ENCODE measurements at places on chromosomes 16 and 17. TPM values are rescaled to one million over a fixed set of nuclear protein-coding genes. Genes with fewer than 3 reads are reported as not detected.

DNA sequence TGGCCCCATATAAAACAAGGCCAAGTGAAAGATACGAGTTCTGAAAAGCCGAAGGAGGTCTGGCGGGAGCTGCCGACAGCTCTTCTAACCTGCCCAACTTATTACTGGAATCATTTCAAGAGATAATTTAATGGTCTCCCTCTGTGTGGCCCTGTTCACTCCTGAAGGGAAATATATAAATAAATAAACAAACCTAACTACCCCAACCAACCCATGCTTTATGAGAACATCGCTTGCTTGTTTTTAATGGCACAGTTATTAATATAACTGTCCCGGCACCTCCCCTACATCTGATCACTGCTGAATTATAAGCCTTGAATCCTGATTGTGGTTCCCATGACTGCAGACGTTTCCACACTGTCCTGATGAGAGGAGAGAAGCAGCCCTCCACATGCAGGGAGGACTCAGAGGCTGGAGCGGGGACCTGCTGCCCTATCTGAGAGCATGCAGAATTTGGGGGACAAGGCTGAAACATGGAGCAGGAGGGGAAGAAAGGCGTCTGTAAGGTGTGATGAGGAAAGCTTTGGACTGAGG, 22.2 kb downstream of the CDK5RAP3 start:
- no peak for DNase-seq

DNA sequence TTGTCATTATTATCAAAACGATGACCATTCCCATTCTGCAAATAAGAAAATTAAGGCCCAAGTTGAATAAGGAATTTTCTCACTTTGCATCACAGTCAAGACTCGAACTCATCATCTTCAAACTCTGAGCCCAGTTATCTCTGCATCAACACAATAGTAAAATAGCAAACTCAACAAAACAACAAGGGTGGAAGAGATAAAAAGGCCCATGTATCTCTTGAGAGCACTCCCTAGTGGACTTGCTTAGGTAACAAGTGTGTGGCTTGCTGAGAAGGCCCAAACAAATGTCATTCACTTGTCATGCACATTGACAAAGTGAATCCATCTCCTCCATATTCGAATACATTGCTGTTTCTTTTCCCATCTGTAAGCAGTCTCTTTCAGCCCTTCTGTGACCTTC, 412.0 kb upstream of the MAF start:
- DNase-seq, result no peak

GRCh38 chr17:49716668-49717364, 9.1 kb upstream of the SLC35B1 start:
- DNase-seq, result no peak

DNA sequence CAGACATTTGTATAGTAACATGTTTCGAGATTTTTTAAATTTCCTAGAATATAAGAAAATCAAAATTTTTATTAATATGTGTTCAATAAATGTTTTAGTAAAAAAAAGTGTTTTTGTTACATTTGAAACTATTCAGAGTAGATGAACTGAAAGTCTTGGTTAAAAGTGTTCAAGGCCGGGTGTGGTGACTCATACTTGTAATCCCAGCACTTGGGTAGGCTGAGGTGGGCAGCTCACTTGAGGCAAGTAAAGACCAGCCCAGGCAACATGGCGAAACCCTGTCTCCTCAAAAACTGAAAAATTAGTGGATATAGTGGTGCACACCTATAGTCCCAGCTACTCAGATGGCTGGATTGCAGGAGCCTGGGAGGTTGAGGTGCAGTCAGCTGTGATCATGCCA, 16.8 kb upstream of the PHKG2 start:
- DNase-seq, result no peak

GRCh38 chr17:47716375-47716774, 16.7 kb upstream of the TBX21 start:
- DNase-seq, result no peak

APOH gene
- polyA plus RNA-seq, result not detected

ZNF764 gene
- polyA plus RNA-seq, result 11.8 TPM

CCDC40 gene
- 21.5 TPM for polyA plus RNA-seq

All from left kidney (tissue), 8 donors.